Nasal cavity respiratory epithelium epithelial cell of viscerocranial mucosa (primary cell): ENCODE measurements at places on chromosomes 3 and 15. TPM values are rescaled to one million over a fixed set of nuclear protein-coding genes. Genes with fewer than 3 reads are reported as not detected.

The KLHDC8B gene
- total RNA-seq, result 55.4 and 168 TPM in 2 replicates

The GOLGA8K gene
- total RNA-seq, result 0.28 TPM in 1 of 2 replicates, not detected in the other

The COLQ gene
- total RNA-seq, result under 0.01 and 0.28 TPM in 2 replicates

The PRR23E gene
- total RNA-seq, result not detected in 2 replicates

The CPA3 gene
- total RNA-seq, result not detected in 2 replicates

The DLEC1 gene
- total RNA-seq, result under 0.01 and 0.21 TPM in 2 replicates

The CPLX3 gene
- total RNA-seq, result not detected in 2 replicates

The TGM5 gene
- total RNA-seq, result 1.0 and 1.5 TPM in 2 replicates

The CNTN3 gene
- 0.68 and 1.6 TPM in 2 replicates for total RNA-seq

The CIAO2A gene
- total RNA-seq, result 41.7 and 62.2 TPM in 2 replicates

The GALNT15 gene
- total RNA-seq, result 0.07 and 0.34 TPM in 2 replicates

The CYP1A2 gene
- not detected in 2 replicates for total RNA-seq

The MUSTN1 gene
- not detected in 2 replicates for total RNA-seq

The PDE8A gene
- total RNA-seq, result 12.6 and 23.1 TPM in 2 replicates

The CASR gene
- not detected in 2 replicates for total RNA-seq

The C3orf22 gene
- total RNA-seq, result not detected in 2 replicates

The C3orf85 gene
- not detected in 2 replicates for total RNA-seq

The PLSCR5 gene
- not detected in 2 replicates for total RNA-seq

The PRTG gene
- total RNA-seq, result under 0.01 TPM in 1 of 2 replicates, not detected in the other

The EXD1 gene
- 0.21 and 1.4 TPM in 2 replicates for total RNA-seq

The SGO1 gene
- under 0.01 and 0.14 TPM in 2 replicates for total RNA-seq

The SATB1 gene
- total RNA-seq, result 9.6 and 37.7 TPM in 2 replicates

The CRYBG3 gene
- 17.8 and 32.2 TPM in 2 replicates for total RNA-seq
